Right atrium auricular region (tissue), 2 donors: ENCODE measurements at places on chromosomes 2 and 18. TPM values are rescaled to one million over a fixed set of nuclear protein-coding genes. Genes with fewer than 3 reads are reported as not detected.

GRCh38 chr18:8824846-8825245 is 119.5 kb downstream of the MTCL1 start:
- no peaks in the 10 kb centered on the region for H3K36me3 ChIP-seq
- H3K4me3 ChIP-seq = no peak overlapping the region
- H3K27me3 ChIP-seq = no peaks in the 10 kb centered on the region
- no peak for DNase-seq

- peak overlapping the region; percentile 24 for H3K27ac ChIP-seq
- H3K27me3 ChIP-seq = no peaks in the 10 kb centered on the region
- no peak overlapping the region for H3K4me3 ChIP-seq
Observed at GRCh38 chr2:62014102-62014501, 108.6 kb downstream of the COMMD1 start.

DNA sequence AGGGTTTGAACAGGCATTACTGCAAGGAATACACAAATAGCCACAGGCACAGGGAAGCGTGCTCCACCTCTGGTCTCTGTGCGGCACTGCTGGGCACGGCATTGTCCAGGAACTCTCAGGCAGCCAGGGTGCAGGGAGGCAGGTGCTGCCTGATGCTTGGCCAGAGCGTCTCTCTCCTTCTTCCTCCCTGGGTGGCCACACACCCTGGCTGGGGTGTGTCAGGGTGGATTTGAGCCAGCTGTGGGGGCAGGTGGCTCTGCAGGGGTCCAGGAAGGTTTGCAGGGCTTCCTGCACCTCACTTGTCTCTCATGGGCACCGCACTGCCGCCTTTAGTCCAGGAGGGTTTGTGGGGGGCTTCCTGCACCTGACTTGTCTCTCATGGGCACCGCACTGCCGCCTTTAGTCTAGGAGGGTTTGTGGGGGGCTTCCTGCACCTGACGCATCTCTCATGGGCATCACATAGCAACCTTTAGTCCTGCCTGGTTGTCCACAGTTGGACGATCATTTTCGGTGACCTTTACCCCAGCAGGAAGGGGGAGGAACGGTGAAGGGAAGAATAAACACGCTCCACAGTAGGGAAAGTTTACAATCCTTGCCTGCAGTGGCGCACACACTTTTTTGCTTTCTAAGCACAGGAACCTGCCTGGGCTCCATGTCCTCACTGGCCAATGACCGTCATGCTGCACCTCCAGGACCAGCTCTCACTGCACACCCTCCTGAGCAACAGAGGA is 332.9 kb downstream of the EIPR1 start:
- DNase-seq = no peak
- no peaks in the 10 kb centered on the region for H3K36me3 ChIP-seq
- no peak overlapping the region for H3K27ac ChIP-seq
- H3K27me3 ChIP-seq = no peaks in the 10 kb centered on the region
- H3K4me1 ChIP-seq = no peaks in the 10 kb centered on the region
- H3K4me3 ChIP-seq = no peak overlapping the region

DNA sequence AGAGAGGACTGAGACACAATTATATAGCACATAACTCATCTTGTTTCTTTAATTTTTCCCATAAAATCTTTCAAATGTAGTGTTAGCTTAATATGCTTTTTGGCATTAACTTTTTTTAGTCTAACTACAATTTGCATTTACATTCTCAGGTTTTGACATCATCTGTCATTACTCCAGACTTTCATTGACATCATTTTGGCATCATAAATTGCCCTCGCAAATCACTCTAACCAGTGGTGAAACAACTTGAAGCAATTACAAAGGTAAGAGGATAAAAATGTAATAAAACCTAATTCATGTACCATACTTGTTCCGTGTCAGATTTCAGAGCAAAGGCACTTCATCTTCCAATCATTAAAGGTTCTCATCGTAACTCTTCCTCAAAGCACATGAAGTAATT is 41.4 kb downstream of the RFX8 start:
- no peaks in the 10 kb centered on the region for H3K27me3 ChIP-seq
- peaks cover 15% of the 10 kb centered on the region for H3K4me1 ChIP-seq
- DNase-seq = no peak
- no peaks in the 10 kb centered on the region for H3K36me3 ChIP-seq

LRP1B gene
- 0.44 TPM for total RNA-seq

HOXD12 gene
- not detected for total RNA-seq

TMBIM1 gene
- total RNA-seq = 225 TPM
